ENCODE measurements at places on chromosomes 7 and 10. TPM values are rescaled to one million over a fixed set of nuclear protein-coding genes. Genes with fewer than 3 reads are reported as not detected.

GRCh38 chr10:50467209-50467608 lies 156.5 kb downstream of the SGMS1 start:
- no peak for DNase-seq

DNA sequence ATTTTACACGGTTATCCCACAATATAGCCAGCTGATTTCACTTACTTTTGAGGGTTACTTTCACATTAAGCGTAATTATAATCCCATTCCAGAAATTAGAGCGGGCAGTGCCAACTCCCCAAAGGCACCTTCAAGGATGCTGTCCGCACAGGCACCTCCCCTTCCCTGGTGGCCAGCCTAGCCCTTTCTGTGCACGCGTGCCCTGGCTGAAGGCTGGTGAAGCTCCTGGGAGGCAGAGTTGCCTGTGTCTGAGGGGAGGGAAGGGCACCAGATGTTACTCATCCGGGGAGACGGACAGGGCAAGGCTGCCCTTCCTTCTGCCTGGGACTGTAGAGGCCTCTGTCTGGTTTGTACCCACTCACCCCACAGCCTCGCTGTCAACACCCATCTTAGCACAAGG lies 198.4 kb downstream of the TCERG1L start:
- DNase-seq = no peak

DNA sequence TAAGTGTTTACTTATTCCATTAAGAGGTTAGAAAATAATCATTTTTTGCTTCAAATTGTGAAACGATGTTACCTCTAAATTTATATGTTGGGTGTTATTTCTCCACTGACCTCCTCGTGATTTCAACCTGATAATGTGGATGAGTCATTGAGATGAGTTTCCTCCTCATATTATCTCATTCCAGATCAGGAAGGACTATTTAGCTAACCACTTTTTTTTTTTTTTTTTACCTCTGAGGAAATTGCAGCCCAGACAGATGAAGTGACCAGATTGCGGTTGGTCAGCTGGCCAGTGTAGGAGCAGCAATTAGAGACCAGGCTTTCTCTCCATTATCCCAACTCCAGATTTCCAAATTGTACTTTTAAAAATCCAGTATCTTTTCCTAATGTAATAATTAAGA lies 248.7 kb downstream of the FZD1 start:
- DNase-seq = no peak

DNA sequence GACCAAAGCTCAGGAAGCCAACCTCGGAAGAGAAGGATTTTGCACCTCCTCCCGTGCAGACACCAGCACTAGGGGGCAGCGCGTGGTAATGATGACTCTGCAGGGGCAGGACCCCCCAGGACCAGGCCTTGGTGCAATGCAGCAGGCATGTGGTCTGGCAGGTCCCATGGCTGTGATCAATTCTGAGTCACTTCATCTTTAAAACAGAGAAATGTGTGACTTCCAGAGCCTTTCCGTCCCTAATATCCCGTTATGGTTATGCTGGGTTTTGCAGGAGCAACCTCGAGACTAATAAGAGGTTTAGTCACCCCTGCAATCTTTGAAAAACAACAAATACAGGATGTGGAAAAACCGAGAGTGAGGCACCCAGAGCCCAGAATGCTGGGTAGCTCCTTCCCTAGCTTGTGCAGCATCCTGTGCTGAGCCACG lies 30.2 kb upstream of the GJD4 start:
- no peak for DNase-seq

The CADPS2 gene
- 22.0 TPM for total RNA-seq

The WDFY4 gene
- 5.7 TPM for total RNA-seq

DNA sequence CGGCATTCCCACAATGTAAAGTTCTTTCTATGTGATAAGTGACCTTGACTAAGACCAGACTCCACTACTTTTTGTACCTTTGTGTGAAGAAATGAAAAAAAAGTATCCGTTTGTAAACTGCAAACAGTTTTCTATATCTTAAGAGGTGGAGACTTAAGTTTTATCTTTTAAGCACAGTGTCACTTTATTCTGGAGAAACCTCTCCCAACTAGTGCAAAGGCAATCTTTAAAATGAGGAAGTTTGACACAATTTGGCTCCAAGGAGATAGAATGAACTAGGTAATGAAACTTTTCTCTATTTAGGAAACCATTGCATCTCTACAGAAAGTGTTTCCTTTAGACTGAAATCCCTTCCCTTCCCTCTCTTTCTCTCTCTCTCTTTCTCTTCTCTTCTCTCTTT lies 122.9 kb downstream of the SAMD9 start:
- no peak for DNase-seq

- no peak for DNase-seq
Measured at GRCh38 chr7:158176561-158177173, 411.0 kb downstream of the PTPRN2 start.

DNA sequence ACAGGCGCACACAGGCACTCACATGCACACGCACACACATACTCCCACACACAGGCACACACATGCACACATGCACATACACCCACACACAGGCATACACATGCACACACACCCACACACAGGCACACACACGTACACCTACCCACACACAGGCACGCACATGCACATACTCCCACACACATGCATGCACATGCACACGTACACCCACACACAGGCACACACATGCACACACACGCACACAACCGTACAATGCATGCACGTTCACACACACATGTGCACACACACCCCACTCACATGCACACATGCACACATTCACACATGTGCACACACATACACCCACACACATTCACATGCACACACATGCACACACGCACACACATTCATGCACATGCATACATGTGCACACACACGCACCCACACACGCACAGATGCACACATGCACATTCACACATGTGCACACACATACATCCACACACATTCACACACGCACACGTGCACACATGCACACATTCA lies 59.3 kb downstream of the MKI67 start:
- DNase-seq = no peak

DNA sequence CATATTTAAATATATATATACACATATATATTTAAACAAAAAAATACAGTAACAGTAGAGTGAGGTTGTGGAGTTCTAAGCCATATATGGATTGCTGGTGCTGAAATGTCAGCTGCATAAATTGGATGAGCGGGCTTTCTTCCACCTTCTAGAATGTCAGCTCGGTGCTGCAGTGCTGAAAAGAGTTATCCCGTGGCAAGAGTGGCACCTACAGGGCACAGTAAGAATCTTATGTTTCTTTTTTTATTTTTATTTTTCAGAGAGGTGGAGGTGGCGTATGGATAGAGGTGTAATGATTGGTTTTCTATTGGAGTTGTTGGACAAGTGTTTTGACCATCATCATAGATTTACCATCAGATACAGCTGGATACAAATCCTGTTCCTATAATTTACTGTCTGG lies 86.2 kb upstream of the DYNC1I1 start:
- peak; percentile 87 for DNase-seq

The SFMBT2 gene
- total RNA-seq = 6.7 TPM

DNA sequence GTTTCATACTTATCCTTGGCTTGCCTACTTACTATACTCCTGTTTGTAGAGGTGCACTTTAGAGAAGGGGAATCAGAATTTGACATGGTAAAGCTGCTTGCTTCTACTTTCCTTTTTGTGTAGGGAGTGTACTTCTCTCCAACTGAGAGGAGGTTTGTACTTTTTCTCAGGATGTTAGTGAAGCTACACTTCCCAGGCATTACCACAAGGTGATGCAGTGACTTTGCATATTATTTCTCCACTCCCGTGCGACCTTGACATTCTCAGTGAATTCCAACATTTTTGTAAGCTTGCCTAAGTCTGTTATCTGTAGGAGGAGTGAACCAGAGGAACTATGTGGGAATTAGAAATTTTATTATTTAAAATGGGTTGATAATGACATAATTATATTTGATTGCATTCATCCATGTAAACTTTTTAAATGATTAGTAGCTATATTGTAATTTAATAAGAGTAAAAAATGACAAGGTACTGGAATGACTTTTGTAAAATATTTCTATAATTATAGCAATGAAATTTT lies 5.2 kb downstream of the TAX1BP1 start:
- peak; percentile 57 for DNase-seq

The STEAP4 gene
- total RNA-seq = 11.9 TPM

GRCh38 chr7:17481118-17481517 lies 182.7 kb downstream of the AHR start:
- no peak for DNase-seq

The SCD gene
- total RNA-seq = 15.7 TPM

- DNase-seq = no peak
Measured at GRCh38 chr10:99427566-99428190, 2.7 kb downstream of the GOT1 start.

- no peak for DNase-seq
Measured at GRCh38 chr7:2475678-2476015, 551 bp downstream of the GRIFIN start.

- DNase-seq = peak; percentile 65
Measured at GRCh38 chr7:4931943-4932342, 27.0 kb downstream of the MMD2 start.

- DNase-seq = no peak
Measured at GRCh38 chr7:43450894-43451293, 132.0 kb upstream of the STK17A start.

The ABCC2 gene
- total RNA-seq = 0.72 TPM

DNA sequence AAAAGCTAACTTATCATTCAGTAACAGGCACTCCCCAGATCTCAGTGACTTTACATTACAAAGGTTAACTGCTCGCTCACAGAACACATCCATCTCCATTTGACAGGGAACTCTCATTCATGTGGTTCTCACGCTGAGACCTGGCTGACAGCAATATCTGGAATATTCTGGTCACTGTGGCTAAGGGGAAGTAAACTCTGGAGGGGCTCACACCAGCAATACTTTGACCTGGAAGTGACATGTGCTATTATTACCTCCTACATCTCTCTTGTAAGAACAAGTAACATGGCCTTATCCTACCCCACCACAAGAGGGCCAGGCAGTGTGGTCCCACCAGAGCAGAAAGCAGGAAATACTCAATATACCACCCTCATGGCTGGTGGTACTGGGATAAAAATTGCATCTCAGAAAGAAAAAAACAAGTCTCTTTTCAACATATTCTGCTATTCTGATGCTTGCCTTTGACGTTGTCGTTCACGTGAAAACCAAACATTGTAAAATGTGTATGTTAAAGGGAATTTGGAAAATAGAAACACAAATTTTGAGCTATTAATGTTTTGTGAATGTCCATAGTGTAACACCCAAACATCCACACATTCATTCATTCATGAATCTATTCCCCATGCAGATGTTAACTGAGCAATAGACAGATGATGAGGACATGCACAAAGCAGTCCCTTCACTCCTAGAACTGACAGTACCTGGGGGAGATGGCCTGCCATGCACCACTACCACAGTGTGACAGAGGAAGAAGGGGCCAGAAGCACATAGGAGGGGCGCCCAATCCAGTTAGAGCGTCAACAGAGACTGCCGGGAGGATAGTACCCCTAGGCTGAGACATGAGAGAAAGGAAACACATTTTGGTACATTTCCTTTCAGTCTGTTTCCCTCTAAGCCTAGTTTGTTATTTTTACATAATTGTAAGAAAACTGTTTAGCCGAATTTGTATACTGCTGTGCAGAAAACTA lies 166.0 kb upstream of the SP4 start:
- peak; percentile 25 for DNase-seq

DNA sequence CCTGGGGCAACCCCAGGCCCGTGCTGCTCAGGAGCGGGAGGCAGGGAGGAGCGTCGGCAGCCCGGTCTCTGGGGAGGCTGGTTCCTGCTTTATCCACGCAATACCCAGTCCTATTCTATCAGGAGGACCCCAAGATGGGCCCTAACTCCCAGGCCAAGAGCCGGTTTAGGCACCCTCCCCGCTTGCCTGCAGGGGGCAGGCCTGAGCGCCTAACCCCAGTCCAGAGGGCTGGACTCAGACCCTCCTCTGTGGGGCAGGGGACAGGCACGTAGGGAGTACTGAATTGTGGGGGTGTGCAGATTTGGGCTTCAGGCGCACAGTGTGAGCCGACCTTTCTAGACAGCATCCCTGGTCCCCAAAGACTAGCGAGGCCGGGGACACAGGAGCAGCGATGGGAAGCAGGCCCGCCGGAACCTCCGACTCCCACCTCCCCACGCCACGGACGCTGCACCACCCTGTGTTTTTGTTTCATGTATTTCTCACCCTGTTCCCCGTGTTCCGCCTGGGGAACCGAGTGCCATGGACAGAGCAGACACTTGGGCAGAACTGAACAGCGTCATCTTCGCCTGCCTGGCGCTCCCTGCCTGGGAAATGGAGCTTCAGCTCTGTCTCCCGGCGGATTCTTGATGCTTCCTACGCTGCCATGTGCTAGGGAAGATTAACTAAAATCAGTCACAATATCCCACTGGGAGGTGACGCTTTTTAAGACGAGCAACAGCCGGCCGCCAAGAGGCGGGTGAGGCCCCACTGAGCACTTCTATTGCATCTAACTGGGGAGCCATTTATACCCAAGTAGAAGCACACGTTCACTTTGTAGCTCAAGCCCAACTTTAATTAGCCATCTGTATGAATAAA lies 5.3 kb downstream of the NUDT1 start:
- peak; percentile 42 for DNase-seq

DNA sequence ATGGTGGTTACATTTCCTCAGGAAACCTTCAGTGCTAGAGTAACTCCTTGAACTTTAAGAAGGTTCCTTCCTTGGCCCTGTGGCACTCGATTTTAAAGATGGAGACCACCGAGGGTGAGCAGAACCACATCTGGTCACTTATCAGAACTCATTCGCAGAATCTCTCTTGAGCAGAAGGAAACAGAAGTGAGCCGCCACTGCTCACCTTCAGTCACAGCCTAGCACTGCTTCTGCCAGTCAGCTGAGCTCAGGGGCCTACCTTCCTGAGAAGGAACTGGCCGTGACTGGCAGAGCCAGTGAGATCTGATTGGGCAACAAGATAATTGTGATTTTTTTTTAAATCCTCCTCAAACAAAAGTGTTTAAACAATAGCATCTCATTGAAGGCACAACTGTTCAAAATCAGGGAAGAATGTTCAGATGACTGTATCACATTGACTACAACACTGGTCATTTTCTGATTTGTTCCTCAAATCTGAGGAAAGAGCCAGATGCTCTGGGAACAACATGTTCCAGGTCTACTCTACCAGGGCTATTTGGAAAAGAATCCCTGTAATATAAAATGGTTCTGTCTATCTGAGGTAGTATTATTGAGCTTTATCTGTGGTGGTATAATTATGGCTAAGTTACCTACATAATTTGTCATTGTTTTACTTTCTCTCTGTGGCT lies 2.7 kb upstream of the SYPL1 start:
- DNase-seq = no peak

- no peak for DNase-seq
Measured at GRCh38 chr7:11714205-11714604, 117.8 kb downstream of the THSD7A start.

GRCh38 chr7:150451097-150451793 lies 815 bp downstream of the GIMAP8 start:
- DNase-seq = no peak

GRCh38 chr7:104981672-104982037 lies 32.4 kb upstream of the KMT2E start:
- DNase-seq = no peak

DNA sequence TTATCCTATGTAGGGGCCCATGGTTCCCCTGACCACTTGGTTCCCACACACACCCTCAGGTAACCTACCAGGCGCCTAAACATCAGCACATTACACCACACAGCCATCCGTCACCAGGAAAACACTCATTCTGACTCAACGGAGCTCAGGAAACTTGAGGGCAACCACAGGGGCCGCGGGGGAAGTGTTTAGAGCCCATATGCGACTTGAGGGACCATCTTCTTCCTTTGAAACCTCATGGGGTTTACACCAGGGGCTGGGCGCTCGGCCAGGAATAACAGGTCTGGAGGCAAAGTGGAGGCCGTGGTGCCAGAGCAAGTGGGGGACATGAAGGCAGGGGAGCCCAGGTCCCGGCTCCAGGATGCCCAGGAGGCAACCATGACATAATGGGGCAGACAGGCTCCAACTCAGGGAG lies 1.5 kb downstream of the STX1A start:
- DNase-seq = no peak

All from tongue (tissue), 3 donors.